Activated CD8-positive, alpha-beta memory T cell treated with anti-CD3 and anti-CD28 coated beads, Interleukin-2, amount 10 ng/mL, durations not matched to agents 7 days and 5 days (primary cell): ENCODE measurements at places on chromosomes 5 and 9. TPM values are rescaled to one million over a fixed set of nuclear protein-coding genes. Genes with fewer than 3 reads are reported as not detected.

The GABRA6 gene
- not detected for total RNA-seq

The PCA3 gene
- total RNA-seq, result not detected

GRCh38 chr5:159593518-159594073 lies 263.3 kb upstream of the IL12B start:
- H3K27me3 ChIP-seq, result no peaks in the 10 kb centered on the region
- H3K36me3 ChIP-seq, result no peaks in the 10 kb centered on the region
- H3K4me1 ChIP-seq, result no peaks in the 10 kb centered on the region
- DNase-seq, result no peak
- no peak overlapping the region for H3K27ac ChIP-seq

DNA sequence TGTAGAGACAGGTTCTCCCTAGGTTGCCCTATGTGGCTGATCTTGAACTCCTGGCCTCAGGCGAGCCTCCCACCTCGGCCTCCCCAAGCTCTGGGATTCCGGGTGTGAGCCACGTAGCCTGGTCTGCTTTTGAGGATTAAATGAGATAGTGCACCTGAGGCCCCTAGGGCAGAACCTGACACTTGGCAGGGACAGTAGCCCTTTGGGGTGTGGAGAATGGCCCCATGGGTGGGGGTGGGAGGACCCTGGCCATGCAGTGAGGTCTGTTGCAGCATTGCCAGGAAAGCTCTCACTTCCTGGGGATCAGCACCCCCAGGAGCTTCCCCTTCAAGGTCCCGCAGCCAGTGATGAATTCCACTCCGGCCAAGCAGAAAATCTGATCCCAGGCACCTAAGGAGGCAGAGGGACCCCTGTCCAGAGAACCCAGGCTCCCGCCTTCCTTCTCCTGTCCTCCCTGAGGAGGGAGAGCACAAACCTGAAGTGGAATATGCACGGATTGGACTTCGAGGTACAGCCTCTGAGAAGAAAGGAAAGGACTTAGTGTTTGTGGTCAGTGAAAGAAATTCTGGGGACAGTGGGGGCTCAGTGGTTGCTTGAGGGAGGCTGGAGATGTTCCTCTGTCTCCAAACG lies 73.9 kb upstream of the UNC5A start:
- peaks cover 51% of the 10 kb centered on the region for H3K27me3 ChIP-seq
- H3K4me1 ChIP-seq, result no peaks in the 10 kb centered on the region
- no peak overlapping the region for H3K4me3 ChIP-seq
- H3K36me3 ChIP-seq, result no peaks in the 10 kb centered on the region
- no peak overlapping the region for H3K27ac ChIP-seq
- DNase-seq, result peak; percentile 33

DNA sequence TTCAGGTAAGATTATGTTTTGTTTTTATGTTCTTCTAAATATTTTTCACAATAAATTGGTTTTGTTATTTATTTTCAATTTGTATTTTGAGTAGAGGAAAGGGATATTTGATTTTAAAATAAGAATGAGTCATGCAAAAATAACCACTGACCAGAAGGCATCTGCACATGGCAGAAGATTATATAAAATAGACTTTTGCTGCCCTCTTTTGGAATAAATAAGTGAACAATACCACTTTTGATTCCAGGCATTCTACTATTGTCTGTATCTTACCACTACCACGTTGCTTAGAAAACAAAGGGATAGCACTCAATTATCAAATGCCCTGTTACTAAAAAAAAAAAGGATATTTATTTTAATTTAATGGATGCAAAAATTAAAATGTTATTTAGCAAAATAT lies 227.3 kb upstream of the ITGA1 start:
- no peak overlapping the region for H3K4me3 ChIP-seq
- no peaks in the 10 kb centered on the region for H3K36me3 ChIP-seq
- no peaks in the 10 kb centered on the region for H3K4me1 ChIP-seq
- H3K27me3 ChIP-seq, result peaks cover 12% of the 10 kb centered on the region

DNA sequence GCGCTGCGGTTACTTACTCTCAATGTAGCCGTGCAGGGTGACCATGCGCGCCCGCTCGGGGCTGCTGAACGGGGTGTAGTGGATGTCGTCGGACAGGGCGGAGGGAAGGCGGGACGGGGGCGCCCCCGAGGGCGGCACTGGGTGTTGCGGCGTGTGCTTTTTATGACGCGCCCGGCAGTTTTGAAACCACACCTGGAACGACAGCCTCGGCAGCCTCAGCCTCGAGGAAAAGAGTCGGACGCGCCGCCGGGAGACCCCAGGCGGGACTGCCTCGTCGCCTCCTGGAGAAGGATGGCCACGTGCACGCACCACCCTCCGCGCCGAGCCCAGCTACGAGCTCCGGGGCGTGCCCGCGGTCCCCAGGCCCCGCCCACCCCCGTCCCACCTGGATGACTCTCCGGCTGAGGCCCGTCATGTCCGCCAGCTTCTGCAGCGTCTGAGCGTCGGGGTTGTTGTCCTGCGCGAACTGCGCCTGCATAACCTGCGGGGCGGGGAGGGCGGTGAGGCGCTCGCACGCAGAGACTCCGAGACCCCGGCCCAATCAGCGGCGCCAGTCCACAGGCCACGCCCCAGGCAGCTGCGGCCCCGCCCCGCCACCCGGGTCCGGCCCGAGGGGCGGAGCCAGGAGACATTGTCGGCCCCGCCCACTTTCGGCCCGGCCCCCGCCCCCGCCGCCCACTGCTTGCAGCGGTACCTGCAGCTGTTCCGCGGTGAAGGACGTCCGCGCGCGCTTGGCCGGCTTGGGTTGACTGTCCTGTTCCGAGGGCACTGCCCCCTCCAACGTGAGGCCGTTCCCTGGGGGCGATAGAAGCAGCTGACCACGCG lies 15.0 kb downstream of the LHX6 start:
- peak overlapping the region; percentile 33 for H3K4me3 ChIP-seq
- DNase-seq, result peak; percentile 69
- peaks cover 11% of the 10 kb centered on the region for H3K4me1 ChIP-seq
- no peaks in the 10 kb centered on the region for H3K36me3 ChIP-seq

GRCh38 chr5:147504535-147504934 lies 5.3 kb downstream of the DPYSL3 start:
- H3K36me3 ChIP-seq, result no peaks in the 10 kb centered on the region
- no peak overlapping the region for H3K4me3 ChIP-seq
- H3K27me3 ChIP-seq, result peaks cover 20% of the 10 kb centered on the region
- DNase-seq, result no peak
- no peaks in the 10 kb centered on the region for H3K4me1 ChIP-seq
- no peak overlapping the region for H3K27ac ChIP-seq

DNA sequence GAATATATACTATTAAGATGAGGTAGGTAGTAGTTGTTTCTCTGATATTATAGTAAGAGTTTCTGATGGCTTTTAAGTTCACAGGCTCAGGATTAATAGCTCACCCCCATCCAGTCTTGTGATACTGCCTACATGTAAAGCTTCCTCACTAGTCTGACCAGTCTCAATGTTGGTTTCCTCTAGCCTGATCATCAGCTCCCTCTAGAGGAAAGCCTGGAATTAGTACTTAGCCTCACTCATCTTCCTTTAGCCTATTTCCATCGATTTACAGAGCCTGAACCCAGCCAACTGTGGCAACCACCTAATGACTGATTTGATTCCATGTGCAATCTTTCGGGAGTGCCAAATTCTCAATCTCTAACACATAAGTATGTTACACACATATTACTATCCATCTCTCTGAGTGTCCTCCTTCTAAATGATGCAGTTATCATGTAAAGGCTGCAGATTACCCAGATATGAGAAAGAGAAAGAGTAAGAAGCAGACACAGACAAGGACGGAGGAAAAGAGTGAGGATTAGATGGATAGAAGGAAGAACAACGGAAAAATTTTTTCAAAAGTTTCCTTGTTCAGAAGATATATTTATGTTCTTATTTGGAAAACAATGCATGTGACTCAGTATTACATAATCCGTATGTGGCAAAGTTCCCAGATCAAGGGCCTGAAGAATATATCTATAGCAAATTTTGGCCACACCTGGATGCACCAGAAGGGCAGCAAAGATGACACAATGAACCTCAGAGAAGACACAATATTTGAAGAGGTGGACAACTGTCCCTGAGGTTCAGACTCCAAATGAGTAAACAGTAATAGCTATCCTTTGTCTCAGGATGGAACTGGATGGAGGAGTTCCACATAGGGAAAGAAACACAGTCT lies 333.7 kb downstream of the ELAVL2 start:
- H3K36me3 ChIP-seq, result no peaks in the 10 kb centered on the region
- no peak for DNase-seq
- H3K4me1 ChIP-seq, result no peaks in the 10 kb centered on the region
- no peak overlapping the region for H3K27ac ChIP-seq
- no peaks in the 10 kb centered on the region for H3K27me3 ChIP-seq

DNA sequence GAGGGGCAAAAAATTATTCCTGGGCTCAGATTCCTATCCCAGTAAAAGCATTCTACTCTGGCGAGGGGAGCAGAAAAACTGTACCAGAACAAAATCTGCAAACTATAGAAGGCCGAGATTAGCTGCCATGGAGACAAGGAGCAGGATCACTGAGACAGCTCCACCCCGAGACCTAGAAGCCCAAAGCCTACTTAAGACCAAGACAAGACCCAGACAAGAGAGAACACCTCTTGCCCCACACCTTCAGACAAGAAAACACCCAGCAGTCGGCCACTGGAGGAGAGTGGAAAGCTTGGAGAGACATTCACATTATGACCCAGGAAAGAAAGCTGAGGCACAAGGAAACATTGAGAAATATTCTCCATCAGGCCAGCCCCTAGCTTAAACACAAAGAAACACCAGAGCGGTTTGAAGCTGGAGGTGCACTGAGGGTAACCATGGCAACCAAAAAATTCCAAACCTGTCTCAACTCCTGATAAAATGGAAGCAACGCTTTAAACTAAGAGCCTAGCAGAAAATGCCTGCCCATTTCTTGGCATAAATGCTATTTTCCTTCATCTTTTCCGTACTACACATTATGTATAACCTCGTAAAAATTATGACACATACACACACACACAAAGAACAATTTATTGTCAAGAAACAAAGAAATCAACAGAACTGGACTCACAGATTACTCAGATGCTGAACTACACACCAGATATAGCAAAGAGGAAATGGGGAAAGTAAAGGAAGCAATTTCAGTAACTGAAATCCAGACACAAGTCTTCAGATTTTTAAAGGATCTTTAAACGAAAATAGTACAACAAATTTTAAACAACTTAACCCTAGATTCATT lies 53.8 kb upstream of the FTMT start:
- H3K4me3 ChIP-seq, result no peak overlapping the region
- DNase-seq, result no peak
- no peaks in the 10 kb centered on the region for H3K4me1 ChIP-seq
- no peak overlapping the region for H3K27ac ChIP-seq
